Fibroblast of skin of abdomen (primary cell): ENCODE measurements at places on chromosomes 13 and 19.

DNA sequence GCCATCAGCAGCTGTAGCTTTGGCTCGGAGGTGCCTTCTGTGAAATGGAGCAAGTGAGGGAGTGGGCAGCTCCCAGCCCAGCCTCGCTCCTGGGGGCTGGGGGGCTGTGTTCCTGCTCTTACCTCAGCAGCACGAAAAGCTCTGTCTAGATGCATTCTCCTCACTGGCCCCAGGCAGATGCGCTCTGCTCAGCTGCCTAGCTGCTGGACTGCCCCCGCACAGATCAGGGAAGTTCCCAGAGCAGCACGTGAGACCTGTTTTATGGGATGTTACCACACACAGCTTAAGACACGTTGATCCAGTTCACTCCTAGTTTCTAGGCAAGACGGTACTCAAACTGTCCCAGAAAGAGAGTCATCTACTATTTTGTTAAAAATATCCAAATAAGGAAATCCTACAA is 13.6 kb downstream of the LCP1 start:
- peak; percentile 23 for DNase-seq

- DNase-seq: no peak
Measured at GRCh38 chr13:104426435-104426834, 1360.2 kb upstream of the SLC10A2 start.

DNA sequence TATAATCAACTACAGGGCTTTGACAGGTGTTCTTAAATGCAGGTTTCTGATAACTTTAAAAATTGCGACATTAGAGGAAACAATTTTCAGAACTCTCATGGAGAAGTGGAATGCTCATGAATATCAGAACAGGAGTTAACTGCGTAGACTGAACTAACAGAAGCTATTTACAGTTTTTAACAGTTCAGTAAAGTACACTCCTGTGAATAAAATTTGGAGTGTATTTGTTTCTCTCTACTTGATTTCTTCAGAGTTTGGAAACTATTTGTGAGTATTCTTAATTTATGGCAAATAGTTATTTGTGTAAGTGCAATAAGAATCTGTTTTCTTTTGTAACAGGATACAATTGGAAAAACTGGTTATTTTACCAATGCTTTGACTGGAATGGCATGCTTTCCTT is 114.4 kb downstream of the TNFRSF19 start:
- no peak for DNase-seq

DNA sequence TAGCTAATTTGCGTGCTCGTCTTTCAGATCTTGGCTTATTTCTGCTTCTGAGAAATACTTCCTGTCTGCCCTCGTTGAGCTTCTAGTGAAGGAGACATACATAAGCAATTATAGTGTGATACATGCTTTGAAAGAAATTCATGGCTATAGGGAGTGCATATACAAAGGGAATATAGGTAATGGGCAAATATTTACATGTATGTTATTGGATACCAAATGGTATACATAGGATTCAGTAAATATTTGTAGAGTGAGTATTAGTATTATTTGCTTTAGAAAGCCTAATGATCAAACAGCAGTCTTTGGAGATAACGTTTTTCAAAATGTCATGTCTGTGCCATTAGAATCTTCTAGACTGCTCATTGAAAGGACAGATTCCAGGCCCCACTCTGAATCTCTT is 5.2 kb downstream of the BRCA2 start:
- DNase-seq: no peak

GRCh38 chr19:34574704-34575103 is 93.1 kb downstream of the WTIP start:
- DNase-seq: no peak

DNA sequence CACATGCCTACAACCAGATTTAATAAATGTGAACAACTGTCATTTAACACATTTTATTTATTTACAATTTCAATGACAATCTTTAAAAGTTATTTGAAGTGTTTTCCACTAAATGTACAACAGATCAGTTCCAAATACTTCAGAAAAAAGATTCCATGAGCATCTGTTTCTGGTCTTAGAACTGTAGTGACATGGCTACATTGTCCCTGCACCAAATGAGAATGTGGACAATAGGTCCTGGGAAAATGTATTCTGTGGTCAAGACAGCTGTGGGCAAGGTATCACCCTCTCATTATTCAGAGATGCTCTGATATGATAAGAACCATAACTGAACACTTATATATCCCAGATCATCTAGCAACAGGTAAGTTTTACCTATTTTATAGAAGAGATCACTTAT is 43.7 kb downstream of the ELF1 start:
- no peak for DNase-seq

DNA sequence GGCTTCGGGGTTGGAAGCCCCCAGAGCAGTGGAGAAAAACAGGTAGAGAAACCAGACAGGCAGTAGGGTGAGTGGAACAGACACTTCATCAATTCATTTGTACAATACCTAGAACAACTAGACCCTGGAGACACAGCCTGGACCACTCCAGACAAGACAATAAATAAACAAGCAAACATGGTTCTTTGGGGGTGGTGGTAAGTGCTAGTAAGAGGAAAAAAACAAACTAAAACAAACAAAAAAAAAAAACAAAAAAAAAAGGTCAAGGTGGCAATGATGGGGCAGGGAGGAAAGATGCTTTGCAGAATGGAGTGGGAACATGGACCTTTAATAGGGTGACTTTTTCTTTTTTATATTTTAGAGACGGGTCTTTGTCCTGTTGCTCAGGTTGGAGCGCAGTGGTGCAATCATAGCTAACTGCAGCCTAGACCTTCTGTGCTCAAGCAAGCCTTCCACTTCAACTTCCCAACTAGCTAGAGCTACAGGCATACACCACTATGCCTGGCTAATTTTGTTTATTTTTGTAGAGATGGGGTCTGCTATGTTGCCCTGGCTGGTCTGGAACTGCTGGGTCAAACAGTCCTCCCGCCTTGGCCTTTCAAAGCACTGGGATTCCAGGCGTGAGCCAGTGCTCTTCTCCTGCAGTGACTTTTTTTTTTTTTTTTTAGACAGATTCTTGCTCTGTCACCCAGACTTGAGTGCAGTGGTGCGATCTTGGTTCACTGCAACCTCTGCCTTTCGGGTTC is 3.1 kb downstream of the JUNB start:
- no peak for DNase-seq

DNA sequence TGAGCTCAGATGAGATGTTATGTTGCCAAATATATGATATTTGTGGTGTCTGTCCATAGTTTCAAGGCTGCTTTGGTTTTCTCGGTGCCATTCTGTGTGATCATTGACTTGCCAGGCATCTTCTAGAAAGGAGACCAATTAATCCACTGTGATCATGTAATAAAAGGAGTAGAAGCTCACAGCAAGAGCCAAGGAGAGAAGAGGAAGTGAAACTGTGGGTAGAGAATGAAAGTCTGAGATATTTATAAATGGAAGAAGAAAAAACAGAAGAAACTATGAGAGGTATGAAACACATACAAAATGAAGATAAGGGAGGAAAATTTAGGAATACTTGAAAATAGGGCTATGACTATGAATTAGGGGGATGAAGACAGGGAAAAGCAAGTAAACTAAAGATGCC is 11.1 kb upstream of the ZNF613 start:
- no peak for DNase-seq

DNA sequence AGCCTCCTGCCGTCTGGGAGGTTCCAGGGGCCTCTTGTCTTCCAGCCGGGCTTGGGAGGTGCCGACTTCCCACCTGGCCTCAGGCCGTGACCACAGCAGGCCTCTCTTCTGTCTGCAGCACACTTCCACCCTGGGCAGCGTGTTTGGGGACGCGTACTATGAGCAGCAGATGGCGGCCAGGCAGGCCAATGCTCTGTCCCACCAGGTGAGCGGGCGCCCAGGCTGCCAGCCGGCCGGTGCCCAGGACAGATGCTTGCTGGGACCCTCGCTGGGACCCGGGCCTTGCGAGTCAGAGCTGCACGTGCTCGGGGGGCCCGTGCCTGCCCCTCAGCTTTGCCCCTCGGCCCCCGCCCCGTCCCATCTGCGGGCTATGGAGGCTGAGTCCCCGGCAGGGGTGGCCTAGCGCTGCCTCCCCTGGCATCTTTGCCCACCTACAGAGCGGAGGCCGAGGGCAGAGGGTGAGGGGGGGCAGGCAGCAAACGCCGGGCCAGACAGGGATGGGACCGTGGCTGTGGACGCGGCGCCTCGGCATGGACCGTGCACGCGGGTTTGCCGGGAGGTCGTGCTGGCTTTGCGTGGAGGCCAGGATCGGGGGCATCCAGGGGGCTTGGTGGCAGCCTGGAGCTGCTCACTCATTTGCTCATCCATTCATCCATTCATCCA is 16.2 kb downstream of the COMP start:
- DNase-seq: no peak

GRCh38 chr13:44906713-44907112 is 82.6 kb downstream of the NUFIP1 start:
- DNase-seq: peak; percentile 42

- DNase-seq: no peak
Measured at GRCh38 chr13:95707035-95707434, 30.1 kb downstream of the DNAJC3 start.

GRCh38 chr13:20550799-20551198 is 16.2 kb upstream of the IFT88 start:
- DNase-seq: no peak

DNA sequence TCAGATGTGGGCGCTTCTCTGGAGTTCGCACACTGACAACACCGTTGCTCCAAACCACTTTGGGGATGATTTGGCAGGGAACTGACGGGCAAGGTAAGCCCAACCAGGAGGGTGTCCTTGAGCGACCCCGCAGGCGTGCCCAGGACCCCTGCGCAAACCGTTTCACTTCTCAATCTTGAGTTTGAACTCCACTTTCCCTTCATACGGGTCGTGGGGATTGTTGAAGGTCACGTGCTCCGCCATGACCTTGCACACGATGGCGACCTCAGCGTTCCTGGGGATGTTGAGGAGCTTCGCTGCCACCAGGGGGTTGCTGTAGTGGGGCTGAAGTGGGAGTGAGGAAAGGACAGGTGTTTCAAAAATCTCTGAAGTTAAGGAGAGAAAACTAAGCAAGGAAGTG is 8.8 kb downstream of the ATP4B start:
- DNase-seq: no peak

DNA sequence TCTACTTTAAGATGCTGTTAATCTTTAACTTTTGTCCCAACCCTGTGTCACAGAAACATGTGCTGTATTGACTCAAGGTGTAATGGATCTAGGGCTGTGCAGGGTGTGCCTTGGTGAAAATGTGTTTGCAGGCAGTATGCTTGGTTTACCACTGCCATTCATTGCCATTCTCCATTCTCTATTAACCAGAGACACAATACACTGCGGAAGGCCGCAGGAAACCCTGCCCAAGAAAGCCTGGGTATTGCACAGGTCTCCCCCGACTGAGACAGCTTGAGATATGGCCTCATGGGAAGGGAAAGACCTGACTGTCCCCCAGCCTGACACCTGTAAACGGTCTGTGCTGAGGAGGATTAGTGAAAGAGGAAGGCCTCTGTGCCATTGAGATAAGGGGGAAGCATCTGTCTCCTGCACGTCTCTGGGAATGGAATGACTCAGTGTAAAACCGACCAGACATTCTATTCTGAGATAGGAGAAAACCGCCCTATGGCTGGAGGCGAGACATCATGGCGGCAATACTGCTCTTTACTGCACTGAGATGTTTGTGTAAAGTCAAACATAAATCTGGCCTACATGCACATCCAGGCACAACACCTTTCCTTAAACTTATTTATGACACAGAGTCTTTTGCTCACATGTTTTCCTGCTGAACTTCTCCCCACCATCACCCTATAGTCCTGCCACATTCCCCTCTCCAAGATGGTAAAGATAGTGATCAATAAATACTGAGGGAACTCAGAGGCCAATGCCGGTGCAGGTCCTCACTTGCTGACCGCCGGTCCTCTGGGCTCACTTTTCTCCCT is 13.1 kb upstream of the ZNF888 start:
- DNase-seq: no peak

DNA sequence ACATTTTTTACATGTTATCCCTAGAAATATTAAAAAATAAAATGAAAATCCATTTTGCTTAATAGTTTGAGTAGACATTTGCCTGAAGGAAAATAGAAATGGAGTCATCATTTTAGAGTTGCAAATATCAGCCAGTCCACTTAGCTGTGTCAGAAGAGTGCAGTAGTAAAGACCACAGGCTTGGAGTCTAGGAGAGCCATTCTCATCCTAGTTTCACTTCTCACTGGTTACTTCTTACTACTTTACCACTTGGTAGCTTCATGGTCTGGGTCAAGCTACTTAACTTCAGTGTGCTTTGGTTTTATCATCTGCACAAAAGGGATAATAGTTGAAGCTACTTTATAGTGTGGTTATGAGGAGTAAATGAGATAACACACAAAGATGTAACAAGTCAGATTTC is 286.5 kb upstream of the NBEA start:
- DNase-seq: no peak

DNA sequence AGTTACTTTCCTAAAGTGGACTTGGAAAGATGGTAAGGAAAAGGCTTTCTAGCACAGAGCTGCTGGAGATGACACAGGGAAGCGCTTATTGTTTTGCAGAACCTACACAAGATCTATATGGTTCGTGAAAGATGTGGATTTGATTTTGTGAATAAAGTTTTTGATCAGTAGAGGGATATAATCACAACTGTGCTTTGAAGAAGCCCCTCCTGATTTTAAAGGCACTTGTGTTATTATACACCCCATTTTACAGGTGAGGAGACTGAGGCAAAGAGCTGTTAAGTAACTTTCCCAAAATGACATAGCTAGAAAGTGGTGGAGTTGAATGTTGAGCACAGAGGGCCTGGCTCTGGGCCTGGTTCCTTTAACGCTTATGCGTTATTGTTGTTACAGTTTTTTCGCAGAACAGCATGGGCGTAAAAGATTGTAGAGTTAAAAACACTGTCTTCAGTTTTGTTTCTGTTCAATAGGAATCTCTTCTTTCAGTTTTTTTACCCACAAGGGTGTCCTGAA is 1.4 kb downstream of the TDRD3 start:
- DNase-seq: peak; percentile 8

- DNase-seq: peak; percentile 2
Measured at GRCh38 chr19:57057036-57057686, 62.6 kb upstream of the USP29 start.

DNA sequence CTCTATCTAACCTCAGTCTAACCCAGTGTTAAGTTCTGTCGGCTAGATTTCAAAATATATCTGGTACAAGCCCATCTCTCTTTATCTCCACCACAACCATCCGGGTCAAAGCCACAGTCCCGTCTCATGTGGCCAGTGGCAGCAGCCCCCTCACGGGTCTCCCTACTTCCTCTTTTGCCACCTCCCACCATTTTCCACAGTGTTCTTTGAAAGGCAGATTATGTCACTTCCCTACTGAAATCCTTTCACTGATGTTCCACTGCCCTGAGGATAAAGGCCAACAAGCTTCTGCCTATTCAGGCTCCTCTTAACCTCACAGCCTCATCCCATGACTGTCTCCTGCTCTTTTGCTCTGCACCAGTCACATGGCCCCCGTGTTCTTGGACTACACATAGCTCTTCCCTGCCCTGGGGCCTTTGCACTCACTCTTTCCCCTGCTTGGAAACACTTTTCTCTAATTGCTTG is 117.2 kb downstream of the UBL3 start:
- DNase-seq: no peak

GRCh38 chr19:51338563-51339312 is 3.2 kb downstream of the VSIG10L start:
- DNase-seq: peak; percentile 66

DNA sequence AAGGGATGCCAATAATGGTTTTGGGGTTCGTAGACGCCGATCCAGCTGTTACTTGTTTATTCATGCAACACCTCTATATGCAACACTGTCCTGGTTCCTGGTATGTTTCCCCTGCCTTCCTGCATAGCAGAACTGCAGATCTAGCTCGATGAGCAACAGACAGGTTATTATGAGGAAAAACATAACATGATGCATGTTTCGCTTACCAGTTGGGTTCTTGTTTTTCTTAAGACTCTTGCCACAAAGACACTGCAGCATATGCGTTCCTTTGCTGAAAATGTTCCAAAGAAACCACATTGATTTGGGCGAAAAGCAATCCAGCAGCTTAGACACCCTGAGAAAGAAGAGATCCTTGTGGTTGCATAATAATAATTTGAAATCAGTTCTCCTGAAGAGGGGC is 583 bp downstream of the FGF14 start:
- no peak for DNase-seq
